ENCODE measurements at places on chromosomes 12 and 14.

- no peaks in the 10 kb centered on the region for H3K27me3 ChIP-seq
- H3K27ac ChIP-seq = peak overlapping the region; percentile 98
- no peak for DNase-seq
- H3K36me3 ChIP-seq = no peaks in the 10 kb centered on the region
Observed at GRCh38 chr14:68571114-68571591, 221.7 kb downstream of the ZFP36L1 start.

- no peaks in the 10 kb centered on the region for H3K27me3 ChIP-seq
- no peak overlapping the region for H3K27ac ChIP-seq
- peak overlapping the region; percentile 28 for H3K4me3 ChIP-seq
- H3K4me1 ChIP-seq = no peaks in the 10 kb centered on the region
- H3K36me3 ChIP-seq = no peaks in the 10 kb centered on the region
Observed at GRCh38 chr12:2691345-2692071, 103.3 kb upstream of the FKBP4 start.

DNA sequence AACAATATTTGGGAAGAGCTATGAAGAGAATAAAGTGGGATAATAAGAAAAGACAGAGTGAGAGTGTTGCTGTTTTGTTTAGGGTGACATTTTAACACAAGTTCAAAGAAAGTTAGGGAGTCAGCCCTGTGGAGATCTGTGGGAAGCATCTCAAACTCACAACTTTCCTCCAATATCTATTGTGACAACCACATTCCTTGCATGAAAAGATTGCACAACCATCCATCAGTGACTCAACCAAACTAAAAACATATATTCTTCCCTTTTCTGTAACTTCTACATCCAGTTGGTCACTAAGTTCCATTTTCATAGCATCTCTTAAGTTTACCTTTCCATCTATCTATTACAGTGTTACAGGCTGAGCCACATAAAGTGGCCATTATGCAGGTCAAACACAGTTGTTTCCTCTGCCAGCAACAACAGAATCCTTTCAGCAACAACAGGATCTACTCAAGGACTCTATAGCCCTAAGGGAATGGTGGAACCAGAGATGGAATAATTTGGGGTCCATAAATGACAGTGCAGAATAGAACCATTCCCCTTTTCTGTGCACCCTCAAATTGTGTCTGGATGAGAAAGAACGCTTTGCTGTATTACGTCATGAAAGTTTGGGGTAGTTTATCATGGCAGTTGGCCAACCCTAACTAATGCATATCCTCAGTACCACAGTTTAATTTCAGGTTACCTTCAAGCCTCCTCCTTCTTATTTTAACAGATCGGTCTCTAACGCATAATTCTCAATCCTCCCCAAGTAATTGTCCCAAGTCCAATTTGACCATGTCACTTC, 118.8 kb downstream of the ST8SIA1 start:
- H3K4me1 ChIP-seq = no peaks in the 10 kb centered on the region
- H3K27ac ChIP-seq = no peak overlapping the region
- no peak for DNase-seq
- no peak overlapping the region for H3K4me3 ChIP-seq
- no peaks in the 10 kb centered on the region for H3K36me3 ChIP-seq
- H3K27me3 ChIP-seq = no peaks in the 10 kb centered on the region

- no peaks in the 10 kb centered on the region for H3K27me3 ChIP-seq
- H3K27ac ChIP-seq = peak overlapping the region; percentile 36
- peak; percentile 74 for DNase-seq
- peaks cover 12% of the 10 kb centered on the region for H3K4me1 ChIP-seq
- H3K36me3 ChIP-seq = no peaks in the 10 kb centered on the region
Observed at GRCh38 chr12:121279507-121279915, 17.0 kb downstream of the CAMKK2 start.

DNA sequence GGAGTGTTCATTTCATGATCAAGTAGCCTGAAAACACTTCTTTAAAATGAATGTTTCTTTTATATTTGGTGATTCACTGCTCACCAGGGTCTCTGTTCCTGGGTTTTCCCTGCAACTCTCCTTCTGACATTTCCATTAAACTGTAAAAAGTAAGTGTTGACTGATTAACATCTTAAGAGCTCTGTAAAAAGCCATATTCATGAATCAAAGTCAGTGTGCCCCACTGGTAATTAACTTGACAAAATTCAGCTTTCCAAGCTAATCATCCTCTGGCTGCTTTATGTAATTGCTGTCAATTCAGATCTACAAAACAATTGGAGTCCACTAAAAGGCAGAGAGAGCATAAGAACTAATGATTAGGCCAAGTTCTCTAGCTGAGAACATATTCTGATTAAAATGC, 41.6 kb downstream of the CNTN1 start:
- H3K4me1 ChIP-seq = no peaks in the 10 kb centered on the region
- no peak overlapping the region for H3K27ac ChIP-seq
- no peak for DNase-seq
- no peaks in the 10 kb centered on the region for H3K27me3 ChIP-seq
- no peaks in the 10 kb centered on the region for H3K36me3 ChIP-seq

GRCh38 chr12:120939523-120939922, 35.4 kb upstream of the SPPL3 start:
- no peak overlapping the region for H3K27ac ChIP-seq
- H3K4me3 ChIP-seq = no peak overlapping the region
- no peaks in the 10 kb centered on the region for H3K27me3 ChIP-seq
- no peak for DNase-seq
- no peaks in the 10 kb centered on the region for H3K36me3 ChIP-seq

DNA sequence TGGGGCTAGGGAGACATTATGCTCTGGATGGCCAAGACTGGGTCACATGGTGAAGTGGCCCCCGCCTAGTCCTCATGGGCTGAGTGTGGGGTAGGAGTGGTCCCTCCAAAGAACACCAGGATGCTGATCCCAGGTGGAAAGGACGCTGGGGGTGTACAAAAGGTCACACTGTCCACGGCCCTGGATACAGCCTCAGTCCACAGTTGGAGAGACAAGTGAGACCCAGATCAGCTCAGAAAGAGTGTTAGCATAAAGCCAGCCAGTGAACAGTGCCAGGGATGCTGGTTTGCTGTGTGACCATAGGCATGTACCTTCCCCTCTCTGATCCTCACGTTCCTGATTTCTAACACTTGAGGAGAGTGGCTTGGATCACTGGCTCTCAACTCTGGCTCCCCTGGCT, 13.4 kb upstream of the OAS2 start:
- H3K4me1 ChIP-seq = no peaks in the 10 kb centered on the region
- no peak overlapping the region for H3K4me3 ChIP-seq
- peaks cover 2% of the 10 kb centered on the region for H3K36me3 ChIP-seq
- no peaks in the 10 kb centered on the region for H3K27me3 ChIP-seq
- DNase-seq = no peak

Data from right lobe of liver (tissue), 6 donors.